Fibroblast of skin of left quadriceps (primary cell): ENCODE measurements at places on chromosomes 12 and 14.

GRCh38 chr12:88393017-88393767 is 187.1 kb downstream of the KITLG start:
- no peak for DNase-seq

DNA sequence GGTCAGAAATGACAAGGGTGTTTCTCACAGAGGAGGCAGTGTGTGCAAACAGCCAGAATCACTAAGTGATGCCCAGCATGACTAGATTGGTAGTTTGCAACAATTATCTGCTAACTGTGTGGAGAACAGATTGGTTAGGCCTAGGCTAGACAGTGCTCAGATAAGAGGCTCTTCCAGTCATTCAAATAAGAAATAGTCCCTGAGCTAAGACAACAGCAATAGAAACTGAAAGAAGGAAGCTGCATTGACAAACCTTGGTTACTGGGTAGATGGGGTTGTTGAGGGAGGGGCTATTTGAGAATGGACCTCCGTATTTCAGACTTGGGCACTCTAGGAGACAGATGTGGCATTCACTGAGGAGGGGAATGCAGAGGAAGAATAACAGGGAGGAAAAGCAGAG is 255.0 kb upstream of the NPAS3 start:
- no peak for DNase-seq

DNA sequence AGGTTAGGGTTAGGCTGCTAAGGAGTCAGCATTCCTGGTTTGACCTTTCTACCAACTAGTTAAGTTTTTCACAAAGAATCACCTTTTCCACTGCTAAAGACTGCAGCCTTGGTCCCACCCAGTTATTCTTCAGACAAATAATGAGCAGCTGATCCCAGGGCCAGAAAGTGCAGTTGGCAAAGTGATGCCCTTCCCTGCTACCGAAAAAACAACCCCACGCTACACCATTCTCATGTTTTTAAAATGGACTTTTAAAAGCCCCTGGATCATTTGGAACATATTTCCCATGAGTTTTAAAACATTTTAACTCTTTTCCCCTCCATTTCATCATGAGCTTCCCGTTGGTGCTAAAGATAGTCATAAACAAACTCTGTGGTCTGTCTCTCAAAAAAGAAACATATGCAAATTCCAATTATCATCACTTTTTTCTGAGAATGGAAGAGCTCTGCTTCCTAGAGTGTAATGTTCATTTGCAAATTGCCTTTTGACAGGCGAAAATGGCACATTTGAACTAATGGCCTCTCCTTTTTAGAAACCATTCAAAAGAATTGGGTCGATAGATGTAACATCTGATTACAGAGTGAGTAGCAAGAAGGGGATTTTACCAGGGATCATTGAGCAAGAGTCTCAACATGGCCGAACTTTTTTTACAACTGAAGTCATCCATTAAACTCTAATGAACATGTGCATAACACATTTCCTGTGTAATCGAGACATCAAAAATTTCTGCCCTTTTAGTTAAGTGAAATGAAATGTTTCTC is 129.3 kb upstream of the RAP1B start:
- peak; percentile 74 for DNase-seq

DNA sequence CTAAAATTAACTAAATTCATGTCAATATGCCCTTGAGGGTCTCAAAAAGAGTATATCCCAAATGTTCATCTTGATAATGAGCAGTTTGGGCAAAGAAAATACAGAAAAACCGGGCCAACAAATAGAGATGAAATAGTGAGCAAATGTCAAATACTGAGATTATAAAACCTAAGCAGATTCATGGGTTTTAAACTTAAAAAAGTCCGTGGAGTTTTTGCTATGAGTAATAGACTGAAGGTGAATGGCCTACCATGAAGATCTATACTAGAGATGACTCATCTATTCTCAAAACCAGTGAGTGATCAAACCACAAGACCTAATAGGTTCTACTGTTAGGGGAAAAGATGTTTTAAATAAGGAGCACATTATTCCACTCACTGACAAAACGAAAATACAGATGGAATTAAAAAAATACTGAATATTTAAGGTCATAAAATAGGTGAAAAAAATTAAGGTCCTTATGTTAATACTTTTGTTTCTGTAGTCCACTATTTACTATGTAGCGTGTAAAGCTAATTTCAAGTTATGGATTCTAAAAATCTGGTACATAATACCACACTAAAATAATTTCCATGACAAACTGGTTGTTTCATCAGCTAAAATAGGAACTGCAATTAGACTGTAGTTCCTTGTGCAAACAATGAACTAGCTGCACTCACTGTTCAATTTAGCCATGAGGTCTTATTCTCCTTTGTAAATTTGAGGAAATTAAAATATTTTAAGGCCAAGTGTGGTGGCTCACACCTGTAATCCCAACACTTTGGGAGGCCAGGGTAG is 5.0 kb downstream of the HNRNPC start:
- DNase-seq, result peak; percentile 69

- DNase-seq, result no peak
Observed at GRCh38 chr12:6201213-6201608, 1.0 kb downstream of the CD9 start.

DNA sequence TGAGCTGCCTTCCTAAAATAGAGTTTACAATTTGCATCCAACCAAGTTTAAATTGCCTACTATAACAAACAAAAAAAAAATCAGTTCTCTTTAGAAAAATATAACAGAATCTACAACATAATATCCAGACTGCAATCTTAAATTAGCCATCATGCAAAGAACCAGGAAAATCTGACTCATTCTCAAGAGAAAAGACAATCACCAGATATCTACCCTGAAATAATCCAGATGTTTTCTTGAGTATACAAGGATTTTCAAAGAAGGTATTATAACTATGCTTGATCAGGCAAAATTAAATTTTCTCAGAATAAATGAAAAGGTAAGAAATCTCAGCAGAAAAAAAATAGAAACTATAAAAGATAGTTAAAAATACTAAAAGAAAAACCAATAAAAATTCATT is 115.6 kb downstream of the CCER1 start:
- DNase-seq, result no peak

DNA sequence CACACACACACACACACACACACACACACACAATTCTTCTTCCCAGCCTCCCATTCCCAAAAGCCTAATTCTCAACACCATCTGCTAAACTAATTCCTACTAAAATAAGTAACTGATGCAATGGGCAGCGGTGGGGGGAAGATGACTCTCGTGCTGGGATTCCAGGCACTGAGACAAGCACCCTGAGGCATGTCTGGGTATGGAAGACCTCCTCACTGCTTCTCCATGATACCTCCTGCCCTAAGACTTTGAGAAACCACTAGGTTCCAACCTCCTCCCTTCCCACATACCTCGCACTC is 789 bp upstream of the VWF start:
- DNase-seq, result no peak

DNA sequence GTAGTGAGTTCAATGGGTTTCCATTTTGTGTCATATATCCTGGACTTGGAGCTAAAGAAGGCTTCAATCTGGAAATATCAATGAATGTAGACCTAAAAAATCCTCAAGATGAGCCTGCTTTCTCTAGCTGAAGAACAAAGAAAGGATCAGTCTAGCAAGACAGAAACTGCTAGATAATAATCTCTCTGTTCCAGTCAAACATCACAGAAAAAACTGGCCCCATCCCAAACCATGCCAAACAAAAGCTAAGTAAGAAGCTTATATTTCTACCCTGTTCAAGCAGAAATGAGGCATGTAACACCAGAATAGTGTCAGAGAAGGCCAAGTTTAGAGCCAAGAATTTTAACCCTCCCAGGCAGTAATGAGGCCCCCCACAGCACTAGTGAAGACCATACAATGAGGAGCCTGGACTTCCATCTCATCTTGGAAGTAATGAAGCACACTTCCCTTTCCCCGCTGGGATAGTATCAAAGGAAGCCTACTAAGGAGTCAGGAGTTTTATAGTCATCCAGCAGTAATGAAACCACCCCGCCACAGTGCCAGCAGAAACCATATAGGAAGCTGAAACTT is 95.8 kb downstream of the NELL2 start:
- no peak for DNase-seq

GRCh38 chr14:44756554-44756953 is 205.2 kb downstream of the KLHL28 start:
- no peak for DNase-seq

- DNase-seq, result no peak
Observed at GRCh38 chr14:103408491-103409155, 23.4 kb downstream of the MARK3 start.

DNA sequence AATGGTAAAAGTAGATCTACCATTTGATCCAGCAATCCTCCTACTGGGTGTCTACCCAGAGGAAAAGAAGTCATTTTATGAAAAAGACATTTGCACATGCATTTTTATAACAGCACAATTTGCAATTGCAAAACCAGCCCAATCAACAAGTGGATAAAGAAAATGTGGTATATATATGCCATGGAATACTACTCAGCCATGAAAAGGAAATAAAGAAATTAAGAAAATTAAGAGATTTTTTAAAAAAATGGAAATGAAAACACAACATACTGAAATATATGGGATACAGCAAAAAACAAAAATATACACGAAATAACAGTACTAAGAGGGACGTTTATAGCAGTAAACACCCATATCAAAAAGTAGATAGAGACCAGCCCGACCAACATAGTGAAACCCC is 58.9 kb downstream of the ACSM4 start:
- DNase-seq, result no peak

DNA sequence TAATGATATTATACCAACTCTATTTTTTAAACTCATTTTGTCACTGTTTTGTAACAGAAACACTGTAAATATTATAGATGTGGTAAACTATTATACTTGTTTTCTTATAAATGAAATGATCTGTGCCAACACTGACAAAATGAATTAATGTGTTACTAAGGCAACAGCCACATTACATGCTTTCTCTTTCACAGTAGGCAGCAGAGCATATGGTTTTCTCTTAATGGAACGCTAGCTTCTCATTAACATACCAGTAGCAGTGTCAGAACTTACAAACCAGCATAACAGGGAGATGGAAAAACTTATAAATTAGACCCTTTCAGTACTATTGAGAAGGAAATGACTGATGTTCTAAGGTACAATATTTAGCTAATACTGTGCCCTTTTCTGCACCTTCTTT is 398.8 kb downstream of the PRKD1 start:
- DNase-seq, result no peak

- no peak for DNase-seq
Observed at GRCh38 chr14:52342849-52343596, 28.9 kb downstream of the PTGER2 start.

- DNase-seq, result no peak
Observed at GRCh38 chr12:96503976-96504375, 14.6 kb downstream of the CFAP54 start.

DNA sequence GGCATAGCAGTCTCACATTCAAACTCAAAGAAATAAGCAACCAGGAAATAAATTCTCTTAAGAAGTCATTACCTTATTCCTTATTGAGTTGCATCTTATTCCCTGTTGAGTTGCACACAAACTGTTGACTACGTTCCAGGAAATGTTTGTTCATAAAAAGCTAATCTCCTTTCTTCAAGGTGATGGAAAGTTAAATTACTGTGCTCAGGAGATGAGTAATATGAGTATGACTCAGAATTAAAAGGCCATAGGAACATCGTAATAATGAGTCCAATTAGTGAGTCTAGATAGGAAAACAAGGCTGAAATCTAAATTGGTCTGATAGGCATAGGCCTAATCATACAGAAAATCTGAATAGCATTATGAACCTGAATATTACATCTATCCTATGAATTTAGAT is 203.1 kb downstream of the SLC2A13 start:
- no peak for DNase-seq
